Heart left ventricle (tissue), 16 donors: ENCODE measurements at places on chromosomes 13 and 19.

DNA sequence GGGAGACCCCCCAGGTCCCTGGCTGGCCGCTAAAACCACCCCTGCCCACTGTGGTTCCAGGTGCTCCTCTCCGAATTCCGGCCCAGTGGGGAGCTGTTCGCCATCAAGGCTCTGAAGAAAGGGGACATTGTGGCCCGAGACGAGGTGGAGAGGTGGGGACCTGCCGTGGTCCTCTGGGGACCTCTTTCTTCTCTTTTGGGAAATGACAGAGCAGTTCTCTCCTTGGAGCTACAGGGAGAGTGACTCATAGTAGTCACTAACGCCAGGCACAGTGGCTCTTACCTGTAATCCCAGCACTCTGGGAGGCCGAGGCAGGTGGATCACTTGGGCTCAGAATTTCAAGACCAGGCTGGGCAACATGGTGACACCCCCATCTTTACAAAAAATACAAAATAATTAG, 7.3 kb downstream of the PTGER1 start:
- DNase-seq, result no peak

- no peak for DNase-seq
Measured at GRCh38 chr19:9721861-9722260, 46.7 kb downstream of the ZNF846 start.

DNA sequence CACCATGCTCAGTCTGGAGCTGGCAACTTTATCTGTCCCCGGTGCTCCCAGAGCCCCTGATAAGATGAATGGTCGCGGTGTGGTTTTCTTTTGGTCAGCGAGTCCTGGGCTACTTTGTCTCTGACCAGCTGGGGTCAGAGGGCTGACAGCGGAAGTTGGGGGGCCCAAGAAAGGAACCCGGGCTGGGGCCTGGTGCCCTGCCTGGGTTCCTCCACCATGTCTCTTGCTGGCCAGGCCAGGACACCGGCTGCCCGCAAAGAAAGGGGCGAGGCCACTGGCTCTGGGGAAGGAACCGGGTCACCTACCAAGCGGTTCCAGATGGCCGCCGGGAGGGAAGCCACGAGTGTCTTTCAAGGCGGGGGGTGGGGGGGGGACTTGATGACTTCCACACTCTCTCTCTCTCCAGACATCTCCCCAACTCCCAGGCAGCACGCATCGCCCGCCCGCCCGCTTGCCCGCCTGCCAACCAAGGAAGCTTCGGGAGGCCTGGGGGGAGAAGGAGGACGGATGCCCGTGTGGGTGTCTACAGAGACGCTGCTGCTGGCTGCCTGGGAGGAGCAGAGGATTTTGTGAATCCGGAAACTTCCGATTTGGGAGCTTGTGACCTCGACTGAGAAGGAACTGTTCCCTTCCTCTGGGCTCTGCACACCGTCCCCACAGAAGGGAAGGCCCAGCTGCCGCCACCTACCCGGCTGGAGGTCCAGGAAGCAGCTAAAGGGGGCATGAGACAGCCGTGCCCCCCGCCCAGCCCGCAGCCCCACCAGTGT, 1.1 kb downstream of the PIP5K1C start:
- DNase-seq, result peak; percentile 61

- no peak for DNase-seq
Measured at GRCh38 chr19:7395360-7396066, 46.8 kb downstream of the ARHGEF18 start.

DNA sequence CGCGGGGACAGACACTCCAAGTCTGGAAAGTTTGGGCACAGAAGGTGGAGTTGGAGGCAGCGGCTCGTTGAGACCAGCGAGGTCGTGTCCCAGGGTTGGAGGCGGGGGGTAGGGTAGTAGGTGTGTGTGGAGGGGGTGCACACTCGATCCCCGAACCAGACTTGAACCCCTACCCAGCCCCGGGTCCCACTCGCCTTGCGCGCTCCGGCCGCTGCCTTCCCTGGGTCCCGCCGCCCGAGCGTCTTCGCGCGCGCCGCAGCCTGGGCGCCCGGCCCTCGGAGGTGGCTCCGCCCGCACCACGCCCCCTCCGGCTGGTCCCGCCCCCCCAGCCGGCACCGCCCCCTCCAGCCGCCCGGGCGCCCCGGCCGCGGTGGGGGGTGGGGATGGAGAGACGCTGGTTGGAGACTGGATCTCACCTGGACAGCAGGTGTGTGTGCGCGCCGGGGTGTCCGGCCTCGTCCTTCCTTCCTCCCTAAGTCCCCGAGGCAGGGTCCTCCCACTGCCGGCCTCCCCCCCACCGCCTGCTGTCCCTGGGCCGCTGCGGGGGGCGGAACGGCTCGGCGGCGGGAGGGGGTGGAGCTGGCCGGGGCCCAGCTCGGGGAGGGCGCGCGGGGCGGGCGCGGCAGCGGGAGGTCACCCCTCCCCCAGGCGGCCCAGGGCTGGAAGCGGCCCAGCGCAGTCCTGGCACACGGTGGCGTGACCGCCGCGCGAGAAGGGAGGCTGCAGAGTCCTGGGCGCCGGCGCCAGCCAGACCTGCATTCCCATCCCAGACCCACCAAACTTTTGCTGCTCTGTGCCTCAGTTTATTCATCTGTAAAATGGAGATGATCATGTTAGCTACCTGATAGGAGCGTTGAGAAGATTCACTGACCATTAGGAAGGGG, at the start of gene KANK2:
Gene KANK2, minus strand, starts transcription at position 255 of the 884 bp plus-strand sequence. CDS start 3,034 bp downstream, outside the sequence.
- DNase-seq, result peak; percentile 90

DNA sequence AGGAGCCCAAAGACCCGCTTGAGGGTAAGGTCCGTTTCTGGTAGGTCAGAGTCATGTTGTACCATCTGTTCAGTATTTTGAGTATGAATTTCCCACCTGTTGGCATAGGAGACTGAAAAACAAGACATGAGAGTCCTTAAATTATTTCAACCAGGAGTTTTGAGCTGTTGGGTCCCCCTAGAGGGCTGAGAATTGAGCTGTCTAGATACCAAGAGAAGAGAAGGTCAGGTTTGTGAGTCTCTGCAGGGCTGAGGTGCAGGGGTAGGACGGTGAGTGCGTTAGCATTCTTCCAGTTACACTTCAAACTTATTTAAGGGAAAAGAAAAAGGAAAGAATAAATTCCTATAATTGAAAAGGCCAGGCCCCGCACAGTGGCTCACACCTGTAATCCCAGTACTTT, 5.0 kb downstream of the CBLC start:
- no peak for DNase-seq

DNA sequence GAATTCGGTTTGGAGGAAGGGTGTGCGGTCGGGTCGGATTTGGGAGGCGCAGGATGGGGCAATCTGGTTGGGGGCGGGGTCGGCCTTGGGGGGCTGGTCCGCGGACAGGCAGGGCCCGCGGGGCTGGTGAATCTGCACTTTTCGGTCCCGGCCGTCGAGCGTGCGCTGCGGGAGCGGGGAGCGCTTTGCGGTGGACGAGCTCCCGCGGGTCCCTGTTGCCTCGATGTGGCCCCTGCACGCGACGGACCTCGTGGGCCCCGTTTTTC, 11.9 kb downstream of the PEAK3 start:
- DNase-seq, result peak; percentile 68

DNA sequence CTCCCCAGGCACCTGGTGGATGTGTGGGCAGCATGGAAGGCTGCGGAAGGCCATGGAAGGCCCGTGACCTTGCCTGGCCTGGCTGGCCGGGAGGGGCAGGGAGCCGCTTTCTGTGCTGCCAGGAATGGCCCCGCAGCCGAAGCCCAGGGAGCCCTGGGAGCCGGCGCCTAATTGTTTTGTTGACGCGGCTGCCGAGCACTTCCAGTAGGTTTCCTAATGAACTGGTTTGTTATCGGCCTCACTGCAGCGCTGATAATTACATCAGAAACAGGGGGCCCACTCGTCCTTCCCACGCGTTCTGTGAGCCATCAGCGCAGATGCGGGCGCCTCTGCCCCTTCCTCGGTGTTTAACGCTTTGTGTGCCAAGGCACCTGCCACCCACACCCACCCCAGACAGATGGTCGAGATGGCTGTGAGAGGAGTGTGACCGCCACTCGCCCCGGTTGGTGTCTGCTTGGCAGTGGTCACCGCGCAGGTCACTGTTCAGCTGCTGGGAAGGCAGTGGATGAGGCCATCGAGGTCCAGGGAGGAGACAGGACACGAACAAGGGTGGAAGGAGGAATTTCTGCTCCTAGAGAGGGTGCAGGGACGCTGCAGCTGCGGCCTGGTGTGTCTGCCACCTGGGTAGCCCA, 124.5 kb downstream of the KDM4B start:
- DNase-seq, result peak; percentile 74

GRCh38 chr19:3061182-3062161, 823 bp downstream of the TLE5 start:
- peak; percentile 80 for DNase-seq

- DNase-seq, result no peak
Measured at GRCh38 chr19:13066226-13066625, 36.4 kb downstream of the LYL1 start.

DNA sequence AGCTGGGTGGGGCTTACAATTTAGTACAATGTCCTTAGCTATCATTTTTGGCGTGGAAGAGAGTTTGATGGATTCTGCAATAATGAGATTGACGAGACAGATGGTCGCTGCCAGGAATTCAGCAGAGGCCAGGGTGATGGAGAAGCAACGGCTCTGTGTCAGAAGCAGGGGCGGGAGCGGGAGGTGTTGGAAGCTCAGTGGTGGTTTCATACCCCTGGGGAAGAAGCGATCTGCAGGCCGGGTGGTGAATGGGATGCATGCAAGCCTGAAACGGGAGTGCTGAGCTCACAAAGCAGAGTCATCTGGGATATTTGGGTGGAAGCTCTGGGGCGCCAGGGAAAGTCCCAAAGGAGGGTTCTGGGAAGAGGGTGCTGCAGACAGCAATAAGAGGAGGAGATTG, 370.8 kb downstream of the ZNF536 start:
- no peak for DNase-seq

- DNase-seq, result no peak
Measured at GRCh38 chr13:105990256-105990958, 545.1 kb downstream of the EFNB2 start.
